Activated gamma-delta T cell treated with Interleukin-2 at 50 U/mL for 16 hours (primary cell): ENCODE measurements at places on chromosomes 3 and 15.

GRCh38 chr3:154102225-154102624 lies 19.0 kb upstream of the ARHGEF26 start:
- DNase-seq = no peak

- DNase-seq = no peak
Observed at GRCh38 chr3:192861972-192862371, 55.7 kb downstream of the MB21D2 start.

- no peak for DNase-seq
Observed at GRCh38 chr3:127384717-127385539, 97.1 kb upstream of the PRR20G start.

DNA sequence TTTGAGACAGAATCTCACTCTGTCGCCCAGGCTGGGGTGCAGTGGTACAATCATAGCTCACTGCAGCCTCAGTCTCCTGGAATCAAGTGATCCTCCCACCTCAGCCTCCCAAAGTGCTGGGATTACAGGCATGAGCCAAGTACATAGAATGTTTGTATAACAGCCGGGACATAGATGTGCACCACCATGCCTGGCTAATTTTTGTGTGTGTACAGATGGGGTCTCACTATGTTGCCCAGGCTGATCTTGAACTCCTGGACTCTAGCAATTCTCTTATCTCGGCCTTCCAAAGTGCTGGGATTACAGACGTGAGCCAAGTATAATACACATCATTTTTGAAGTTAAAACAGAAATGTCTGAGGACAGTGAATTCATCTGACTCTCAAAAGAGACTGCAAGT lies 93.5 kb downstream of the CORO2B start:
- no peak for DNase-seq

GRCh38 chr3:26838026-26838425 lies 215.5 kb downstream of the LRRC3B start:
- DNase-seq = no peak
